HepG2 (cell line): ENCODE measurements at places on chromosomes 5 and 9. TPM values are rescaled to one million over a fixed set of nuclear protein-coding genes. Genes with fewer than 3 reads are reported as not detected.

Gene SOX30
- total RNA-seq = not detected in 2 replicates

Gene LCN12
- total RNA-seq = 1.2 and 3.4 TPM in 2 replicates

Gene GABRA6
- total RNA-seq = not detected in 2 replicates

Gene ZDHHC11
- total RNA-seq = 1.4 and 4.0 TPM in 2 replicates

GRCh38 chr5:172886974-172887501 is 53.0 kb downstream of the ERGIC1 start:
- DNase-seq = peak; percentile 85

GRCh38 chr5:141496038-141496437 is 7.2 kb downstream of the PCDHGC5 start:
- DNase-seq = no peak

- no peak for DNase-seq
Measured at GRCh38 chr9:98866435-98867102, 59.1 kb downstream of the GALNT12 start.

DNA sequence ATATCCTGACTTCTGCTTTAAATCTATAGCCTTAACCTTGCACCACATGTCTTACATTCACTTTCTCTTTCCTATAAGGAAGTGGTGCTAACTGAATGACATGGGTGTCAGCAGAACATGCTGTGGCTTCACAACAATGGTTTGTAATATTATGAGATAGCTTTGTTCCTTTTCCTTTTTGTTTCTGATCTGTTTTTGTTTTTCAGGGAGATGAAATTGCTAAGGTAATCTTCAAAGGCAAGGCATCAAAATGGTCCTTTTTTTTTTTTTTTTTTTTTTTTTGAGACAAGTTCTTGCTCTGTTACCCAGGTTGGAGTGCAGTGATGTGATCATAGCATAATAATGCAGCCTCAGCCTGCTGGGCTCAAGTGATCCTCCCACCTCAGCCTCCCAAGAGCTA is 53.6 kb upstream of the RANBP6 start:
- no peak for DNase-seq

- no peak for DNase-seq
Measured at GRCh38 chr9:135664801-135665794, 2.0 kb downstream of the LCN9 start.

DNA sequence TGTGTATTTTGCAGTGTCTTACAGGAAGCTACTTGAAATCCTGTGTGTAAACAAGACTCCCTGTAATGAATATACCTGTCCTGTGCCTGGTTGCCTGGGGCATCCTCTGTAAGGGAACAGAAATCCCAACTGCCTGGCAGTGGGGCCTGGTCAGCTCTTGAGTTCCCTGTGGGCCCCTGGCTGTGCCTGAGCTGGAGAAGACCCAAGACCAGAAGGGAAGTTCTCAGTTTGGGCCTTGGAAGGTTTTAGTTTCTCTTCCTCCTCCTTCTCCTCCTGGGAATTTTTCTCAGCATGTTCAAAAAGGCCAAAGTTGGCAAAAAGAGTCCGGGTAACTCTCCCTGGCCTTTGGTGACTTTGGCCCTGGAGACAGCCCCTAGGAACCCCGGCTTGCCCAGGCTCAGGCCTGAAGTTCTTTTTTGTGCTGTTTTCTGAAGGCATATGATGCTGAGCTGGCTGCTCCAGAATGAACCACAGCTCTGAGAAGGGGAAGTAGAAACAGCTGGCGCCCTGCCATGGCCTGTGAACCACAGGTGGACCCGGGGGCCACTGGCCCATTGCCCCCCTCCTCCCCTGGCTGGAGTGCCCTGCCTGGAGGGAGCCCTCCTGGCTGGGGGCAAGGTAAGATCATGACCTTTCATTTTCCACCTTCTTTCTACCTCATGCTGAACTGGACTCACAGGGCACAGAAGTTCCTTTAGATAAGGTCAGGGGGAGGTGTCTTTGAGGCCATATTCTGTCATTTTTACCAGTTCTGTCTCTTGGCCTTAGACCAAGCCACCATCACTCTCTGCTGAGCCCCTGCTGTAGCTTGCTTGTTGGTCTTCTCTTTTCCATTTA is 5.8 kb downstream of the TMEM268 start:
- DNase-seq = no peak

- DNase-seq = no peak
Measured at GRCh38 chr5:72584466-72584865, 77.3 kb upstream of the ZNF366 start.

DNA sequence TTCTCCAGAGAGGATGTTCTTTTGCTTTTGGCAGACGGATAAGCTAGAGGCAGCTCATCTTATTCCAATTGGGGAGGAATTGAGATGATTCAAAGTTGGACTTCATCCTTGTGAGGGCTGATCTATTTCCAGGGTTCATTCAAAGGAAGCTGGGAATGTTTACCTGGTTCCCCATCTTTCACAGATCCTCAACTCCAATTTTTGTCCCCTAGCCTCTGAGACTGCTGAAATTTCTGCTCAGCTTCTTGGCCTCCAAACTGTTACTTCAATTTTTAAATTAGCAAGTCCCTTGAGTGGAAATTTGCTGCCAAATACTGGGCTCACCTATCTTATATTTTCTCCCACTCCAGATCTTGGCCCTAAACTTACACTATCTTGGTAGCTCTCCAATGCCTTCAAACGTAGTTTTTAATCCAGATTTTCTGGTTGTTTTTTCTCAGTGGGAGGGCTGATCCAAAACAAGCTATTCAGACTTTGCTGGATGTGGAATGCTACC is 93.9 kb upstream of the NEK6 start:
- DNase-seq = no peak

GRCh38 chr5:173851595-173852243 is 36.4 kb upstream of the CPEB4 start:
- DNase-seq = no peak

DNA sequence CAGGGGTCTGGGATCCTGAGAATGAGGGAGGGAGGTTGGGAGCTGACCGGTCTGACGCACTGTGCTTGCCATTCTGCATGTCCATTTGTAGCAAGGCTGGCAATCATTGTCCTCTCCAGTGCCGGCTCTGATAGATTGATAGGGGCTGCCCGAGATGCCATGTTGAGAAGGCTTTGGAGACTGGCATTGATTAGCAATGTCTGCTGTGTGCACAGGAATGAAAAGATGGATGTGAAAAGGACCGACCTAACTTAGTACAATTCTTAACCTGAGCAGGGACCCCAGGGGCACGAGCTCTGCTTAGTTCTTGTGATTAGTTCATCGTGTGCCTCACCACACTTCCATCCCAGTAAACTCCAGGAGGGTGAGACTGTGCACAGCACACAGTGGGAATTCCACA is 17.0 kb downstream of the NEK6 start:
- DNase-seq = no peak
